Kidney tubule cell (primary cell): ENCODE measurements at places on chromosomes 4 and X.

DNA sequence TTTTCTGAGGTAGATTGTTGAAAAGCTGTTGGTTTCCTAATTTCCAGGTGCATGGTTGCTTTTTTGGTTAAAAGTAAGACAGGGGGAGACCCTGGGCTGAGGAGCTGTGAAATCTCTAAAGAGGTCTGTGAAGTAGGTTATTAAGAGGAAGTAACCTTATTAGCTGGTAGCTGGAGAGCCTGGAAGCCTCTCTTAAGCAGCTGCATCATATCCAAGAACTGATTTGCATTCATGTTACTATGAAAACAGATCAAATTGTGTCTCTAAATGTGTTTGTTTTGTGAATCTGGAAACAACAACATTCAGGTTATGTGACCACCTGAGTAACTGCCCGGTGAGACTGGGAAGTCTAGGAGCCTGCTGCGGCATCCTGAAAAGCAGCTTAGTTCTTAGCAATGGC, 54.1 kb downstream of the ARHGAP10 start:
- no peak for DNase-seq

GRCh38 chr4:99300934-99301333, 10.1 kb upstream of the ADH1A start:
- DNase-seq = peak; percentile 67

GRCh38 chrX:11143931-11144678, 33.0 kb downstream of the HCCS start:
- peak; percentile 79 for DNase-seq

DNA sequence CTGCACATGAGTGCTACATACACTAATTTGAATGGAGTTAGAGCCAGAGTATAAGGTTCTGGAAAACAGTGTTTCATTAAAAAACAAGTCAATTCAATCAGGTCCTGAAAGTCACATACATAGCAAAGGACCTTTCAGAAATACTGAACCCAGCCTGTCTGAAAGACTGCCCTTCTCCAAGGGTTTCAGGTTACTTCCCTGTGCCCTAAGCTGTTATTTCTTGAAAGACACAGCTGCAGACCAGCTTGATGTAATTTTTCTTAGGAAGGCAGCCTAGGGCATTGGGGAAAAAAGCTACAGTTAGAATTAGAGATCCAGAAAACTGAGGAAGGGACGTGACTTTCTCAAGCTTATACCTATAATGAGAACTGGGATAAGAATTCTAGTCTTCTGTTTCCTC, 155.9 kb upstream of the MAOA start:
- DNase-seq = no peak

- DNase-seq = no peak
Observed at GRCh38 chrX:34426334-34426733, 230.8 kb downstream of the TMEM47 start.

GRCh38 chr4:118400356-118400755, 47.6 kb upstream of the PRSS12 start:
- DNase-seq = peak; percentile 46
